ENCODE measurements at places on chromosomes 7 and 10.

DNA sequence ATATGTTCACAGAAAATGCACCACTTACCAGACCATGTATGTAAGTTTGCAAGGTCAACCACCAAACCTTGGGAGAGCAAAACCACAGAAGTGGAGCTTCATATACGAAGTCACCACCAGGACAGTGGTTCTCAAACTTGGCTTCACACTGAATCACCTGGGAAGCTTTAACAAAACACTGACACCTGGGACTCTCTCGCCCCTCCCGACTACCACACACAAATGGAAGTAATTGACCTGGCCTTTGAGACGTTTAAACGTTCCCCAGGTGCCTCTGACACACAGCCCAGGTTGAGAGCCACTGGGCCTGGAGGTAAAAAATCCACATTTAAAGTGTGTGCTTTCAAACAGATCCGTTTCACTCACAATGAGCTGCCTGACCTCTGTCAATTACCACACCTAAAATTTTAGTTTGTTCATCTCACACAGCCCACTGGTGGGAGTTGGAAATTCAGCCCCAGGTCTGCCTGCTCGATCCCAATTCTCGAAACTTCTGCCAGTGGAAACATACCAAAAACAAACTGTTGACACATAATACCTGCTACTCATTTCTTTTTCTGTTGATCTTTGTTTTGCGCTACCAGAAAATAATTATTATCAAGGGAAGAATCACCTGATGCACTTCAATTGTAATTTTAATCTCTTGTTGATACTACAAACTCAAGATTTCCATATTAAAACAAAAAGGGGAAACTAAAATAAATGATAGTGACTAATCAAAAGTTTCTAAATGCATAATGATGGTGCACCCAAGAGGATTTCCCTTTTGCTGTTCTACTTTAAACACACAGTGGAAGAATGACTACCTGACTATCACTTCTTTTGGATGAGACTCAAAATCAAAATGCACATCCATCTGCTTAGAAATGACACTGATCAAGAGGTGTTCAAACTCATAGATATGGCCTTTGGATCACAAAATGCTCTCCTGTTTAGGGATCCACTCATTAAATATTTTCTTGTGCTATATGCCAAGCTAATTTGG lies 26.6 kb downstream of the CDNF start:
- DNase-seq, result no peak

DNA sequence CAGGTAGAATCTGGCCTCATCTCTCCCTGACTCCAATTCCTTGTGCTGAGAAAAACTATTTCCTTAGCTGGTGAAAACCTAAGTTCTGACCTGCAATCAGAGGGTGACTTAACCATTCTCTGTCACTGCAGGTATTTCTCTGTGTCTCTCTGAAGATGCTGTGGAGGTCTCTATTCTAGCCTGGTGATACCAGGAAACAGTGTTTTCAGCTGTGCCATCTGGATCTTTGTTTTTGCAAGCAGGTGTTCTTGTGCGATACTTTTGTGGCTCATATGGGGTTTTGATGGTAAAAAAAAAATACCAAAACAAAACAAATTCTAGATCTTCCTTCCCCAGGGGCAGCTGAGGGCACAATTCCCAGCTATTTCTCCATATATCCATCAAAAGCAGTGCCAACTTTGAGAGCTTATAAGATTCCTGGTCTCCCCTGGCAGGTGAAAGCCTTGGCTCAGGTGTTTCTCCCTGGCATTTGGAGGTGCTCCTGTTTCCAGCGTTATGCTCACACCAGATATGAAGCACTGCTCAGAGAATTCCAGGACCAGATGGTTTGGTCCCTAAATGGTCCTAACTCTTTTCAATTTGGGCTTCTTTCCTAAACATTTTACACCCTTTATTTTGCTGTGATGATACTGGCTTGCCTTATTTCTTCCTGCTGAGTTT lies 9.9 kb upstream of the NPVF start:
- no peak for DNase-seq

DNA sequence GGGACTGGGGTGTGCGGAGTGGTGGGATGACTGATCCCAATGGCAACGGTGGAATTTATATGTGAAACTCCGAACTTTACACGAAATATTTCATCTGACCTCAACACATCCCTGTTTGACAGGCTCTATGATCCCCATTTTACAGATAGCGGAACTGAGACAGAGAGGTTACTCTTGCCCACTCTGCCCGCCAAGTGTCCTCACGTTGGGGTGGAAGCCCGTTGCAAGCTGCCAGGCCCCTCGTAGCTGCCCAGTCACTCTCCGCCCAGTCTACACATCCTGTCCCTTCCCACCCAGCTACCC lies 397 bp upstream of the NFE2L3 start:
- no peak for DNase-seq

GRCh38 chr7:70660154-70660818 lies 471.7 kb upstream of the GALNT17 start:
- no peak for DNase-seq

GRCh38 chr7:30212701-30213111 lies 71.7 kb upstream of the ZNRF2 start:
- no peak for DNase-seq

GRCh38 chr7:26197153-26198115 lies 3.1 kb downstream of the HNRNPA2B1 start:
- DNase-seq, result no peak

GRCh38 chr10:71396084-71396710 lies 523 bp upstream of the CDH23 start:
- no peak for DNase-seq

- no peak for DNase-seq
These were observed 18.9 kb downstream of the LOXL4 start for GRCh38 chr10:98249134-98249533.

DNA sequence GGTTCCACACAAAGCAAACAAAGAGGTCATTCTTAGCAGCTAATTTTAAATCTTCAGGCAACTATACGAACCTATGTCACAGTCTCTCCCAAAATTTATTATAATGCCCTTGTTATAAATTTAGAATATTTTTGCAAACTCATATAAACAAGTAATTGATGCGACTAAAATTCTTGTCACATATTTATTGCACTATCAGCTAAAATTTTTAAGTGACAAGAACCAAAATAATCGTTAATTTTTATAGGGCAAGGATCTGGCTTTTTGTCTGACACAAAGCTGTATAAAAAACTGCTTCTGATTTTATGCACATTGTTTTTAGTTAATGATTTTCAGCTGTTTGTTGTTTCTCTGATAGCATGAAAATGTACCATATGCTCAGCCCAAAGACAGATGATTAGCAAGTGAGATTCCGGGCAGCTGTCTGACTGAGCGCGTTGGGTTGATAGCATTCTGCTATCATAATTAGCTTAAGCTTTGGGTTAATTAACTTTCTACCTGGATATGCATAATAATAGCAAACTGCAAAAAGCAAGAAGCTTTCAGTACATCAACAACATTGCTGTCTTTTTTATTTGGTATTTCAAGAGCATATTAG lies 136.0 kb downstream of the MGMT start:
- DNase-seq, result no peak

DNA sequence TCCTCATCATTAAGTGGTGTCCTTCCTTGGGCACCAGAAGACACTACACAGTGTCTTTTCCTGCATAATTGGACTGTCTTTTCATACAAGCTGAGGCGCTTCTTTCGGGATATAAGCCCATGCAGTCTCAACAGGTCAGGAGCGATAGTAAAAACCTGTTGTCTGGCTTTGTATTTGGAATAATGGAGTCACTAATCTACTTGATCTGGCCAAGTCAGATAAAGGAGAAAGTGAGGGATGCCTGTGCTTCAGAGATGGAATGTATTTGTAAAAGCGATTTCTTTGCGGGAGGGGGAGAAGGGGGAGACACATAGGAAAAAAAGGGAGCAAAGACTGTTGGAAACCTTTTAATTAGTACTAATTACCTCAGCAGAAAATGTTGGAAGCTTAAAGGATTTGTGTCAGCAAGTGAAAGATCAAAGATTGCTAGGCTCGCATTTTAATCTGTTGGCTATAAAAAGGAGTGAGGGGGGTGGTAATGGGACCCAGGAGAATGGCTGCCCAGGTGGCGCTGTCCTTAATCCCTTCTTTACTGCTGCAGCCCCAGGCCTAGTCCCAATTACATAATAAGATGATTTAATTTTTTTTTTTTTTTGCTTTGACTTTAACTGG lies 581.4 kb downstream of the LRMDA start:
- no peak for DNase-seq

- no peak for DNase-seq
These were observed 68.7 kb downstream of the NEUROD6 start for GRCh38 chr7:31271641-31272405.

DNA sequence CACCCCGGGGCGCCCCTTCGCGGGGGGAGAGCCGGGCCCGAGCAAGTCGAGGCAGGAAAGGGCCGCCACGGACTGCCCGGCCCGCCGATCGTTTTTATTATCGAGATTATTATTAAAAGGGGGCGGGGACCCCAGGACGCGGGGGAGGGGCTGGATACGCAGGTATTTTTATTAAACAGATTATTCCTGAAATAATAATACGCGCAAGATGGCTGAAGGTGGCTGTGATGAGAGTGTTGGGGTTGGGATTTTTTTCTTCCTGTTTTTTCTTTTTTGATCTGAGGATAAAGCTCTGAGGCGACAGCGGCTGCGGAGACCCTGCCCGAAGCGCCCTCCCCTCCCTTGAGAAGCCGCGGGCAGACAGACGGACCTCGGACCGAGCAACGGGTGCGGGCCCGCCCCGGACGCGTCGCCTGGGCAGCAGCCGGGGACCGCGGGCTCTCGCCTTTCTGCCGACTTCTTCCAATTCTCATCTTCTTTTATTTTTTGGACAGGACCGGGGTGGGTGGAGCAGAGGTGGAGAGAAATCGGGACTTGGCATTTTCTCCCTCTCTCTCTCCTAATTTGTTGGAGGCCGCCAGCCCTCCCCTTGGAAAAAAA lies 1.4 kb upstream of the TRIM8 start:
- DNase-seq, result no peak

DNA sequence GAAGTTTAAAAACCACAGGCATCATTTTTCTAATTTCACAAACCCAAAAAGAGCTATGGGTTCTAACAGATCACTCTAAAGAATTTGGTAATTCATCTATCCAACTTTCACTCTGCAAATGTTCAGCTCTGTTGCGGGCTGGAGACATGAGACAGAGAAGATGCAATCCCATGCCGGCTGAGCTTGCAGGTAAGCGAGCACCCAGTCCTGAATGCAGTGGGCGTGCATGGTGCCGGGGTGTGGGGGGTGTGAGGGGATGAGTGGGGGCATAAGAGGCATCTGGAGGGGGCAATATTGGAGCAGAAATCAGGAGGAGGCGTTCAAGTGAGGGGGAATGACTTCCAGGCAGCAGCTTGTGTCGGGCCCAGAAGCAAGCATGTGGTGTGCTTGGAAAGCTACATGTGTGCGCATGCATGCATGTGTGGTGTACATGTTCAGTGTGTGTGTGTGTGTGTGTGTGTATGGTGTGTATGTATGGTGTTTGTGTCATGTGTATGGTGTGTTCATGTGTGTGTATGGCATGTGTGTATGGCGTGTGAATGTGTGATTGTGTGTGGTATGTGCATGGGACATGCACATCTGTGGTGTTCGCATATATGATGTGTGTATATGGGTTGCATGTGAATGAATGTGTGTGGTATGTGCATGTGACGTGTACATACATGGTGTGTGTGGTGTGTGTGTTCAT lies 172.9 kb downstream of the PRKCQ start:
- DNase-seq, result no peak

GRCh38 chr7:150849204-150849775 lies 3.0 kb upstream of the AOC1 start:
- no peak for DNase-seq
